ENCODE measurements at places on chromosomes 4 and X.

- DNase-seq = no peak
These were observed 25.2 kb upstream of the SMIM10L2A start for GRCh38 chrX:135396566-135396965.

DNA sequence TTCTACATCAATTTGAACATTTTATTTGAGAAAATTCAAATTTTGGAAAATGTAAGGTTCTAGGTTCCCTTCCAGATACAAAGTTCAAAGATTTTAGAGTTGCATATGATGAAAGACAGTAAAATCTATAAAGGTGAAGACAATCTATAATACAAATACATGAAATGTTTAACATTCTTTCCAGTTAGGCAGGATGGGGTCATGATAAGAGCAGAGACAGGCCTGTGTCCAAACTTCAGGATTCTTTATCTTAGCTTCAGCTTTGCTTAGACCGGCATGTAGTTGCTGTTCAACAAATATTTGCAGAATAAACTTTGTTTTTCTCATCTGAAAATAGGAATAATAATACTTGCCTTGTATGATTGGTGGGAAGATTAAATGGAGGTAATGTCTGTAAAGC is 4.5 kb upstream of the RPS6KA3 start:
- no peak for DNase-seq

- no peak for DNase-seq
These were observed 54.5 kb downstream of the CLDN34 start for GRCh38 chrX:10021461-10022272.

DNA sequence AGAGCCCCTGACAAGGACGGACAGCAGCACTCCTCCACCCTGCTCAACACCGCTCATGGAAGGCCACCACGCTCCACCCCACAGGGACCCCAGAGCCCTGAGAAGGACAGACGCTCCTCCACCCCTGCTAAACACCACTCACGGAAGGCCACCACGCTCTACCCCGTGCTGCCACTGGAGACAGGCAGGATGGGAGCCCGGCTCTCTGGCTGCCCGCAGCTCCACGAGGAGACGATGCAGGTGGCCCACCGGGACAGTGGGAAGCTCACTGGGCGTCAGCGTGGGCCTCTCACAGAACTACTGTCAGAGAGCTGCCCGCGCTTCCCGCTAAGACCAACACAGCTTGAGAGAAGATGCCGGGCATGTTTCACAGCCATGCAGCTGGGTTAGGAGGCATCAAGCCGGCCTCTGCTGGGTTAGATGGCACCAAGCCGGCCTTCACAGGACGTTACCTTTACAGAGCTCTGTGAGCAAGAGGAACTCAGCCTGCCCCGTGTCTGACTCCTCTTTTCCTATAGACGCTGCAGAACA is 20.8 kb downstream of the GAK start:
- no peak for DNase-seq

DNA sequence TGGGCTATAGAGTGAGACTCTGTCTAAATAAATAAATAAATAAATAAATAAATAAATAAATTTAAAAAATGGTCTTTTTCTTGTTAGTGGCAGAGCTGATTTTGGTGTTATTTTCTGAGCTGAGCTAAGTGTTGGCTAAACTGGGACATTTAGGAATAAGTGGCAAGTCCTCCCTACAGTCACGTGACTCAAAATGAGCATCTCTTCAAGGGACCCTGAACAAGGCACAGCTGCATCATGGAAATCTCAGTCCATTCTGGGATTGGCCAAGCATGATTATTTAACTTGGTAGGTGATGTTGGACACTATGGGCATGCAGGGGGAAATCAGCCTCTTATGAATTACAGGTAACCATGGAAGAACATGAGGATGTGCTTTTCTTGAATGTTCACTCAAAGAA is 42.0 kb downstream of the HAND2 start:
- no peak for DNase-seq

DNA sequence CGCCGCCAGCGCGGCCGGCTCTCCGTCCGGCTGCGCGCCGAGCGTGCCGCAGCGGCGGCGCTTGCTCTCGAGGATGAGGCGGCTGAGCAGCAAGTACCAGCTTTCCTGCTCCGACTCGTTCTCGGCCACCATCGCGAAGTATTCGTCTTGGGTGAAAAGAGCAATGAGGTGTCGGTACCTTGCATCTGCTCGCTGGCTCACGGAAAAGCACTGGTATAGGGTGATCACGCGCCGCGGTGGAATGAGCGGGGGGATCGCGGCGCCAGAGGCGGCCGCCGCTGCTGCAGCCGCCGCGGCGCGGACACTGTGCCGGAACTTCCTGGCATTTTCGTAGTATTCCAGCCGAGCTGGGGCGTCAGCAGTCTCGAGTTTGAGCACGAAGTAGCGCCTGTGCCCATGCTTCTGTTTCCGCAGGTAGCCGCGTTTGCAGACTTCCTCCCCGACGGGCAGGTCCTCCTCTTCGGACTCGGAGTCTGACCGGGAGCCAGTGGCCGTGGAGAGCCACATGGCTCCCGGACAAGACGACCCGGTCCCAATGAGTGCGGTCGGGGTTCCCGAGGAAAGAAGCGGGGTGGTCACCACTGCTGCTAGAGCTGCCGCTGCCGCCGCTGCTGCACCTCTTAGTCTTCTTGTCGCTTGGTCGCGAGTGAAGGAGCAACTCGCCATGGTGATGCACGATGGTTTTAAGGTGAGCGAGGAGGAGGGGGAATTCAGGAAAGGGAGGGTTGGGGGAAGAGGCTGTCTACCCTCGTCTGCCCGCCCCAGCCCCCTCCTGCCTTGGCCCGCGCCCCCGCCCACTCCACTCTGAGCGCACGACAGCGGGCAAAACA is 469 bp downstream of the IRS4 start:
- DNase-seq = no peak

DNA sequence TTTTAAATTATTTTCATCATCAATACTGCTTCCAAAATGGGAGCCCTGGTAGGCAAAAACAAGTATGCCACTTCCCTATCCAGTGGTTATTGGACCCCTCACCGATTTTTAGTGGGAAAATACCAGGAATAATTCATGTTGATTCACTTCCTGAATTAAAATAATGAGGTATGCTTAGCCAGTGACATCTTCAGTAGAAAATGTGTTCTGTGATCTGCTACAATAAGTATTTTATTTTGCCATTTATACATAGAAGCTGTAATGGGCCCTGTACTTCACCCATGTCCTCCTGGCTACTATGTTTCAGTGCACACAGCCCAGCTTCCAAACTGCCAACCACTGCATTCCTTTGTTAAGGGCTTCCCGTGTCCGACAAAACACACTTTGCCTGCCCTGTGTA is 41.0 kb upstream of the KLHL34 start:
- no peak for DNase-seq

- no peak for DNase-seq
These were observed 20.9 kb upstream of the CD99L2 start for GRCh38 chrX:150919401-150919800.

- DNase-seq = peak; percentile 92
These were observed 46.5 kb downstream of the TMA16 start for GRCh38 chr4:163540977-163541376.

- DNase-seq = no peak
These were observed 76.2 kb downstream of the LNX1 start for GRCh38 chr4:53515076-53515475.

DNA sequence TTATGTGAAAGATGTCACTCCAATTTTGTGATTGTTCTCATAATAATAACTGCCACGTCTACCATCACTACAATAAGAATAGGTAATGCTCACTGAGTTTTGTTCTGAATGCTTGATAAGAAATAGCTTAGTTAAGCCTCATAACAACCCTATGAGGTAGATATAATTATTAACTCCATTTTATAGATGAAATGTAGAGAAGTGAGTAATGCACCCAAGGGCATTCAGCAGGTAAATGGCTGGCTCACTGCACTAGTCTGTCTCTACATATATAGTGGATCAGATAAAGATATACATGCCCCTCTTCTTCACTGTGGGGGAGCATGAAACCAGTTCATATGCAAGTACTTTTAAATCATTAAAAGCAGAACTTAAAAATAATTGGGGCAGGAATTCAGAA is 65.8 kb upstream of the SLC4A4 start:
- DNase-seq = no peak

DNA sequence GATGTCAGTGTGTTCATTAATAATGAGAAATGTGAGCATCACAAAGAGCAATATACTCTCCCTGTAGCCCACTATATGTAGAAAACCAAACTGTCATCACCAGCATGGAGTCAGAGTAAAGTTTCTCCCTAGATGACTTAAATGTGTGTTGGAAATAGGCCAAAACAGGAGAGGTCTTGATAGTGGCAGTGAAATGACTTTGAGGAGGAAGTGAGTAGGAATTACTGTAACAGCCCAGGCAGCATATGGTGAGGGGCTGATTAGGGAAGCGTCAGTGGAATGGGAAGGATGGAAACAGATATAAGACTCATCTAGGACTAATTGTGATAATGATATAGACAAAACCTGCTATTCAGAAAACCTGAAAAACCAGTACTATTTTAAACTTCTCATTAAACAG is 83.9 kb downstream of the ATXN3L start:
- no peak for DNase-seq

DNA sequence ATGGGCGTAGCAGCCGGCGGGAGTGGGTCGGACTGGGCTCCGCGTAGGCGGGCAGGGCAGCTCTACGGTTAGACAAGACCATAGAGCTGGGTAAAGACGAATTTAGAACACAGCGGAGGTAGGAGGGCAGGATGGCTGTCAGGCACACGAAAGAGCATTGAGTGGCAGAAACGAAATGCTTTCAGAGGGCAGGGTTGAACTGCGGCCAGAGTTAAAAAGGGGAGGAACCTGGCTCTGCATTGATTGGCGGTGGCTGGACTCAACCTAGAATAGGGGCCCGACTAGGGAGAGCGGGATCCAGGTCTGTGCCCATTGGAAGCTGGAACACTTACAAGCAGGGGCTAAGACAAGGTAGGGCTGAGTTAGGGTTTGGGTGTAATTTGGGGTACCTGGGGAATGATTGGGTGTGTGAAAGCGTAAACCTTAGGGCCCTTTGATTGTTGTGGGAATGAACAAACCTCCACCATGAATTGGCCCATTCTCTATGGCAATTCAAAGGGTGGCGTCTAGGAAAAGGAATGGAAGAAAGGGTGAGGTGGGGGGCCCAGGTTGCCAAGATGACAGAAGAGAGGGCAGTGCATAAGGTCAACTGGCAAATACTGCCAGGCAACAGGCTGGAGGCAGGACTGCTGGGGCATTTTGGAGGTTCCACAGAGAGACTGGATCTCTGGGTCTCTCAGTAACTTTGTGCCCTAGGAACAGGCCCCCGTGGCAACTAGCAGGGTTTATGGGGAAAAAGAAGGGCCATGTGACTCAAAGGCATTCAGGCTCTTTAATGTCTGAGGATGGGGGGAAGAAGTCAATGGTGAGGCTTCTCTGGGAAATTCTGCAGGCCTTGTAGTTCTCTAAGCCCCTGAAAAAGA is 911 bp upstream of the ELK1 start:
- DNase-seq = no peak

GRCh38 chr4:7139167-7139982 is 53.0 kb upstream of the SORCS2 start:
- no peak for DNase-seq

DNA sequence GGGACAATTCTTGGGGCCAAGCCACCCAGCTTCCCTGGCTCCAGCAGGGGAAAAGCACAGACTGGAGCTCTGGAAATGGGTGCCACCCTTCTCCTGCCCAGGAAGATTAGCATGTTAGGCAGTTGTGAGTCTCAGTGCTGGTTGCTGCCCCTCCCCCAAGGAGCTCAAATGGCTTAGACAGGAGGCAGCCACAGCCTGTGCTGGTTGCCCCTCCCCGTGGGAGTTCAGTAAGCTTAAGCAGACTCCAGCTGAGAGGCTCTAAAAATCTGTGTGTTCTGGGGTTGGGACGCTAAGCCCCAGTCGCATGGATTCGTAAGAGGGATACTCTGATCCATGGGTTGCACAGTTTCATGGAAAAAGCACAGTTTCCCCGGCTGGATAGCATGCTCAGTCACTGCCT is 92.7 kb upstream of the NDST3 start:
- DNase-seq = no peak

- no peak for DNase-seq
These were observed 27.3 kb downstream of the MND1 start for GRCh38 chr4:153371701-153372234.

- no peak for DNase-seq
These were observed 31.3 kb upstream of the CLDN24 start for GRCh38 chr4:183353557-183353956.

DNA sequence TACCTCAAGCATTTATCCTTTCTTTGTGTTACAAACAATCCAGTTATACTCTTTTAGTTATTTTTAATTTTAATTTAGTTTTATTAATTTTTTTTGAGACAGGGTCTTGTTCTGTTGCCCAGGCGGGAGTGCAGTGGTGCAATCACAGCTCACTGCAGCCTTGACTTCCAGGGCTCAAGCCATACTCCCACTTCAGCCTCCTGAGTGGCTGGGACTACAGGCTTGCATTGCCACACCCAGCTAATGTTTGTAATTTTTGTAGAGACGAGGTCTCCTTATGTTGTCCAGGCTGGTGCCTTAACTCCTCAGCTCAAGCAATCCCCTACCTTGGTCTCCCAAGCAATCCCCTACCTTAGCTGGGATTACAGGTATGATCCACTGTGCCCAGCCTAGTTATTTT is 45.9 kb downstream of the CDKL5 start:
- DNase-seq = no peak

- DNase-seq = no peak
These were observed 61.1 kb upstream of the ARSJ start for GRCh38 chr4:114040319-114041116.
